GM20000 (cell line): ENCODE measurements at places on chromosomes 2 and 18.

GRCh38 chr18:61637905-61638595, 254.8 kb downstream of the RNF152 start:
- DNase-seq: no peak

GRCh38 chr18:77970814-77971213, 721.2 kb downstream of the GALR1 start:
- no peak for DNase-seq

DNA sequence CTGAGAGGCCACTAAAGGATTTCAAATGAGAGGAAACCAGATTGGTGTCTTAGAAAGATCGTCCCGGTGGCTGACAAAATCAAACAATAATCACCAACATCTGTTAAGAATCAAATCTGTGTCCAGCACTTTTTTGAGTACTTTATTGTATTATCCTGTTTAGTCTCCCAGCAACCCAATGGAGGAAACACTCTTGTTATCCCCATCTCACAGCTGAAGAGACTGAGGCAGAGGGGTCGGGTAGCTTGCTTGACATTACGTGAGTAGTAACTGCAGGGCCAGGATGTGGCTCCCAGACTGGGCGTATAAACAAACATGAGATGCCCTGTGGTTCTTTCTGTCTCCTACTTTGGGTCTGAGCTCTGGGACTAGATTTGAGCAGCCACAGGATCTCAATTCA, 76.0 kb downstream of the KLHL29 start:
- DNase-seq: no peak

DNA sequence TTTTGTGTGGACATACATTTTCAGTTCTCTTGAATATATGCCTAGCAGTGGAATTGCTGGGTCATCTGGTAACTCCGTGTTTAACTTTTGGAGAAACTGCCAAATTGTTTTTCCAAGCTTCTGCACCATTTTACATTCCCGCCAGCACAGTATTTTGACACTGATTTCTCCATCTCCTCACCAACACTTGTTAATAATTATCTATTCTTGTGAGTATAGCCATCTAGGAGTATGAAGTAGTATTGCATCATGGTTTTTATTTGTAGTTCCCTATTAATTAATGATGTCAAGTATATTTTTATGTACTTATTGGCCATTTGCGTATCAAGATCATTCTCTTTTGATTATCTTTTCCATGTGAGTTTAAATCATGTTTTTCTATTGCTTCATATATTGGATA, 17.9 kb upstream of the AOX1 start:
- no peak for DNase-seq

DNA sequence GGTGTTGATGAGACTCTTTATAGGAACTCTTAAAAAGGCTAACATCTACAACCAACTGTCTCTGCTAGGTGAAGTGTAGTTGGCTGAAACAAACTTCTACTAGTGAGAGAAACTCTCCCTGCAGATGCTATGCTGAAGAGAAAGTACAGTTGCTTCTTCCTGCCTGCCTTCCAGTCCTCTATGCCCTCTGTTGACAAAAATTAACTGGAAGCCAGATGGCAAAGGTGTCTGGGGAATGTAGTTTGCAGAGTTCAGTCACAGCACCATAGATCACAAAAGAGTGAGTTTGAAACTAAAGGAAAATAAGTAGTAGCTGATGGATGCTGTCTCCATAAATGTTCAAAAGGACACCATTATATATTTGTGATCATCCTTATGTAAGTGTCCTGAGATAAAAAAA, 958.8 kb upstream of the NRXN1 start:
- DNase-seq: no peak

GRCh38 chr18:66511792-66512191, 92.1 kb downstream of the CDH19 start:
- no peak for DNase-seq

GRCh38 chr2:190875891-190876290, 4.7 kb upstream of the GLS start:
- DNase-seq: no peak

DNA sequence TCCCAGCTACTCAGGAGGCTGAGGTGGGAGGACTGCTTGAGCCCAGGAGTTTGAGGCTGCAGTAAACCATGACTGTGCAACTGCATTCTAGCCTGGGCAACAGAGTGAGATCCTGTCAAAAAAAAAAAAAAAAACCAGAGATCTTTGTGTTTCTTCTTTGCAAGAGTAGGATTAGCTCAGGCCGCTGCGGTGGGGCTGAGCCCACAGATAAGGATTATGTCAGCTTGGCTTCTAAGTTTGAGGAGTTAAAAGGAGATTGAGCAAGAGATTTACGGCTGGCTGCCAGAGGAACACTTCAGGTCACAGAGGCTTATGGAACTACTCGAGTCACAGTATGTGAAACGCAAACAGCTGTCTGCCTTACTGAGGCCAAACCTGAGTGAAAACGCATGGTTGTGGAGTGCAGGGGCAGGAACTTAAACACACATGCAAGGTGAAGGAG, 146.7 kb upstream of the L3MBTL4 start:
- no peak for DNase-seq

DNA sequence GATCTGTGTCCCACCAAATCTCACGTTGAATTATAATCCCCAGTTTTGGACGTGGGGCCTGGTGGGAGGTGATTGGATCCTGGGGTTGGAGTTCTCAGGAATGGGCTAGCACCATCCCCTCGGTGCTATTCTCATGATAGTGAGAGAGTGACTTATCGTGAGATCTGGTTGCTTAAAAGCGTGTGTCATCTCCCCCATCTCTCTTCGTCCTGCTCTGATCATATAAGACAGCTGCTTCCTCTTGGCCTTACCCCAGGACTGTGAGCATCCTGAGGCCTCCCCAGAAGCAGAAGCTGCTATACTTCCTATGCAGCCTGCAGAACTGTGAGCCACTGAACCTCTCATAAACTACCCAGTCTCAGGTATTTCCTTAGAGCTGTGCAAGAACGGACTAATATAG, 163.7 kb upstream of the NDUFV2 start:
- no peak for DNase-seq

GRCh38 chr2:224875841-224876240, 159.7 kb upstream of the CCDC195 start:
- peak; percentile 18 for DNase-seq

DNA sequence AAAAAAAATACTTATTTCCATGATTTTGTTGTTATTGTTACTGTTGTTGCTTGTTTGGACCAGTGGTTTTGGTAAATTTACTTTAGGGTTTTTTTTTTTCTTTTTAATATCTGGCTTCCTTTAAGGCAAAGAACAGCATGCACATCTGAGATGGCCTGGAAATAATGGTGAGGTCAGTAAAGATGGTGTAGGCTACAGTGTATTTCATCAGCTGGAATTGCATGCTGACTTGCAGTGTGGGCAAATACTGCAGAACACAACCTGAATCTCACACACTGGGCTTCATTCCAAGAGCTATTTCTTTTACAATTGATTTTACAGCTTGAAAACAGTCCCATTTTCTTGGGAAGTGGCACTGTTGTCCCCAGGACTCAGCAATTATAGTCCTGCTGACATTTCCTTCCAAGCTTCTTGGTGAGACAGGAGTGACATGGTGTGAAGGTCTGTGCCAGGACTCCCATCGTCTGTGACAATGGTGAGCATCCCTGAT, 376.1 kb upstream of the SOX11 start:
- DNase-seq: no peak

DNA sequence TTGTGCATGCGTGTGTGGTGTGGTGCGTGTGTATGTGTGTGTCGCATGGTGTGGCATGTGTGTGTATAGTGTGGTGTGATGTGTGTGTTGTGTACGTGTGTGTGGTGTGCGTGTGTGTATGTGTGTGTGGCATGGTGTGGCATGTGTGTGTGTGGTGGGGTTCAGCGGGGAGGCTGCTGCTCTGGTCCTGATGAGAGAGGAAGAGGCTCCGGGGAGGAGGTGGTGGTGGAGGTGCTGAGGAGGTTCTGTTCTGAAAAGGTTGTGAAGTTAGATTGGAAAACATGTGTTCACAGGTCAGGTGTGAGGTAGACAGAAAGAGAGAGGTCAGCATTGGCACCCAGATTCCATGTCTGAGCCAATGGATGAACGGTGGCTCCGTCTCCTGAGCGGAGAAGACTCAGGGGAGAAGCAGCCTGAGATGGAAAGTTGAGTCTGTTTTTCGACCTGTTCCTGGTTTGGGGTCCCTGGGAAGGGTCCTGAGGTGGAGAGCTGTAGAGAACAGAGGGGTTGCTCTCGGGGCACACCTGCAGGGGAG, 67.2 kb upstream of the HDAC4 start:
- DNase-seq: no peak

- no peak for DNase-seq
Measured at GRCh38 chr18:29185801-29186200, 1008.9 kb upstream of the CDH2 start.

DNA sequence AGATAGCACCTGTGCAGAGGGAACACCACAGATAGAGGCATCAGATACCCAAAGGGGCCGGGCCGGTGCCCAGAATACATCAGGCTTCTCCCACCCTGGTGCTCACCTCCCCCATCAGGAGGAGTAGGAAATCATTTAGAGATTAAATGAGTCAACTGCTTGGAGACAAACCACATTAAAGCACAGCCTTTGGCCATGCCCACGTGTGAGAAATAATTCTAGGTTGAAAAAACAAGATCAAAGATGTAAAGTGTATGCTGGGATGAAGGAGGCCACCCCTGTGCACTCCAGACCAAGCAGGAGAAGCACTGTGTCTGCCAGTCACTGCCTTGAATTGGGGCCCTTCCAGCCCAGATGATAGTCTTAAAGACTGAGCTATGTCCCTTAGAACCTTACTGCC, 152.8 kb upstream of the ACAA2 start:
- no peak for DNase-seq

DNA sequence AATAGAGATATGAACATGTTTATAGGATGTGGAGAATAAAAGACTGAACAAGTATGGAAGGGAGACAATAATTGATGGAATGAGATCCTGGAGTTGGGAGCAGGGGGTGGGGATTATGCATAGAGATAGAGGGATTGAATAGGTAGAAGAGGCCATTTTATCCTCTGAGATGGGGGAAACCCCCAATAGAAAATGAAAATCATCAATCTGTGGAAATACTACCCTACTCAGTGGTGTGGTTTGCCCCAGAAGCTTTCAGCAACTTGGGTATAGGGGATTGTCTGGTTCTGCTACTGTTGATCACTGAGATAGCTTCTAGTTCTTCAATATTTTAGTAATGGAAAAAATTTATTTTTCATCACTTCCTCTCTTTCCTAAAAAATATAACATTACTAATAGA, 41.1 kb upstream of the RMND5A start:
- no peak for DNase-seq

- DNase-seq: no peak
Measured at GRCh38 chr2:161650116-161651015, 26.1 kb downstream of the SLC4A10 start.

GRCh38 chr2:212619954-212620353, 81.4 kb upstream of the ERBB4 start:
- DNase-seq: no peak

- DNase-seq: no peak
Measured at GRCh38 chr2:238883421-238883901, 35.6 kb downstream of the TWIST2 start.

DNA sequence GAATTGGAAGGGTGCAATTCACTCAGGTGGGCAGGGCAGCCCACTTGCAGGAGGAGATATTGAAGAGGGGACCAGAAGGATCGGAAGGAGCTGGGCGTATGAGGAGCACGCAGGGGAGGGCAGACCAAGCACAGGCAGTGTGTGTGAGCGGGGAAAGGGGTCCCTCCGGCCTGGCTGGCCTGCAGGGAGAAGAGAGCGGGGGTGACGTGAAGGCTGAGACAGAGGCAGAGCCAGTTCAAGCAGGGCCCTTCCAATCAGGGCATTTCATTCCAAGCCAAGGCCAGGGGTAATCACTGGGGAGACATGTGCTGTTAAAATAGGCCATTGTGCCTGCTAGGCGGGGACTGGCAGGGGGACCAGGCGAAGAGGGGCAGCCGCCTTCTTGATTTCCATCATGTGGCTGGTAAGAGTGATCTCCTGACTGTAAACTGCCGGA, 62.2 kb downstream of the ACKR3 start:
- no peak for DNase-seq

DNA sequence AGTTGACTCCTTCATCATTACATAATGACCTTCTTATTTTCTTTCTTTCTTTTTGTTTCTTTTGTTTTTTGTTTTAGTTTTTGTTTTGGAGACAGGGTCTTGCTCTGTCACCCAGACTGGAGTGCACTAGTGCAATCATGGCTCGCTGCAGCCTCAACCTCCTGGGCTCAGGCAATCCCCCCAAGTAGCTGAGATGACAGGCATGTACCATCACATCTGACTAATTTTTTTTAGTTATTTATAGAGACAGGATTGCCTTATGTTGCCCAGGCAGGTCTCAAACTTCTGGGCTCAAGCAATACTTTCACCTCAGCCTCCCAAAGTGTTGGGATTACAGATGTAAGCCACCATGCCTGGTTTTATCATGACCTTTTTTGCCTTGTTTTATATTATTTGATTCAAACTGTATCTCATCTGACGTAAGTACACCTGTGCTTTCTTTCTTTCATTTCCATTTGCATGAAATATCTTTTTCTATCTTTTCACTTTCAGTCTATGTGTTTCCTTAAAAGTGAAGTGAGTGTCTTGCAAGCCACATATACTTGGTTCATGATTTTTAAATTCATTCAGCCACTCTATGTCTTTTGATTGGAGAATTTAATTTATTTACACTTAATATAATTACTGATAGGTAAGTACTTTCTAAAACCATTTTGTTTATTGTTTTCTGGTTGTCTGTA, 39.1 kb downstream of the SP100 start:
- DNase-seq: no peak

DNA sequence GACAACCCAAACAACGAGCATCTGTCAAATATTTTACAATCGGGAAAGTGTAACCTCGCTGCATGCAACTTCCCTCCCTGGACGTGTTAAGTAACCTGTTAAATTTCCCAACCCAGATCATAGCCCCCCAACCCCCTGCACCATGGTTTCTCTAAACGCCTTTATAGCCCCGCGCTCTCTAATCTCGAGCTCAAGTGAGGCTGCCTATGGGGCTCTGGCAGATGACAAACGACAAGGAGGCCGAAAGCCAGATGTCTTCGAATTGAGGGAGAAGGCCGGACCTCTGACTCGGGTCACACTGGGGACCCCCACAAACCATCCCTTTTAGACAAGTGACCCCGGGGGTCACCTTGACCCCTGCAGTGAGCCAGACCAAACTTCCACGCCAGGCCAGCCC, 526 bp downstream of the COX7A2L start:
- no peak for DNase-seq

GRCh38 chr2:212489719-212490346, 48.8 kb downstream of the ERBB4 start:
- no peak for DNase-seq

- DNase-seq: peak; percentile 45
Measured at GRCh38 chr2:72144632-72145288, 2.9 kb downstream of the CYP26B1 start.

DNA sequence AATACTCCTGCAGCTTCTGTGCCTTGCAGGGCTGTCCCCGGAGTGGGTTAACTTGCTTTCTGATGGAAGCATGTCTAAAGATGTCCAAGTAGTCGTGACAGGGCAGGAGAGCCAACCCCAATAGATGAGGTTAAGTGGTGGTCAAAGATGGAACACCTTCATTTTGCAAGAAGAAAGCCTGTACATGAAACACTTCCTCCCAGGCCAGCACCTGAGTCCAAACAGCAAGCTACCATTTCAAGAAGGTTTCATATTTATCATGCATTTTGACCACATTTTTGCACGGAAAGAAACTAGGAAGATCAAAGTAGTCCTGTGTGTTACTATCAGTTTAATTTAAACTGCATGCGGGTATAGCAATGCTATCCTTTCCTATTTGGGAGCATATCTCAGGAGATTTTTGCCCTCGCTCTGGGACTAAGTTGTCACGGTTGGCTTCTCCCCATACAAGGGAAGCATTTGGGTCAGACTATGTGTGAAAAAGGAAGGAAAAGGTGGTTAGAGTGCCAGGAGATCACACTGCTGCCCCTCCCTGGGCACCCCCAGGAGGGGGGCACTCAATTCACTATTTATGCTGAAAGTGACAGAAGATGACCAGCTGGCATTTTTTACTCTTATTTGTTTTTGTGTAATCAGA, 187.6 kb downstream of the ZNF521 start:
- peak; percentile 16 for DNase-seq
